Thoracic aorta endothelial cell (primary cell): ENCODE measurements at places on chromosomes 6 and 20. TPM values are rescaled to one million over a fixed set of nuclear protein-coding genes. Genes with fewer than 3 reads are reported as not detected.

Gene DAAM2
- total RNA-seq = under 0.01 and 0.07 TPM in 2 replicates

Gene SERPINB1
- 33.6 and 69.4 TPM in 2 replicates for total RNA-seq

Gene GPX5
- not detected in 2 replicates for total RNA-seq

Gene TFAP2D
- not detected in 2 replicates for total RNA-seq

Gene SLC22A7
- total RNA-seq = not detected in 2 replicates

Gene SAPCD1
- total RNA-seq = 0.66 and 1.6 TPM in 2 replicates

Gene HLA-DOA
- under 0.01 TPM in 1 of 2 replicates, not detected in the other for total RNA-seq

Gene DEFB124
- not detected in 2 replicates for total RNA-seq

Gene ULBP1
- 0.43 and 1.1 TPM in 2 replicates for total RNA-seq

Gene PDE7B
- 32.0 and 64.5 TPM in 2 replicates for total RNA-seq

Gene MUC21
- total RNA-seq = not detected in 2 replicates

Gene DEF6
- 0.13 and 0.65 TPM in 2 replicates for total RNA-seq

Gene PLG
- total RNA-seq = not detected in 2 replicates

Gene MACROD2
- 0.66 and 1.0 TPM in 2 replicates for total RNA-seq

Gene SPATA25
- 0.79 and 1.2 TPM in 2 replicates for total RNA-seq

Gene ANKS1A
- 12.4 and 14.5 TPM in 2 replicates for total RNA-seq

Gene DNPH1
- total RNA-seq = 30.5 and 51.6 TPM in 2 replicates

Gene GSTA3
- total RNA-seq = not detected in 2 replicates

Gene TRERF1
- 0.27 and 1.2 TPM in 2 replicates for total RNA-seq

Gene XKR7
- not detected in 2 replicates for total RNA-seq

Gene APOBEC2
- total RNA-seq = not detected in 2 replicates

Gene C6orf52
- total RNA-seq = not detected in 2 replicates

Gene BNIP5
- total RNA-seq = under 0.01 TPM in 1 of 2 replicates, not detected in the other

Gene RAET1G
- 0.27 and 0.43 TPM in 2 replicates for total RNA-seq

Gene ADGRF5
- 2.0 and 13.2 TPM in 2 replicates for total RNA-seq

Gene LBP
- under 0.01 TPM in 1 of 2 replicates, not detected in the other for total RNA-seq

Gene SUMO4
- total RNA-seq = 5.5 TPM in 2 replicates

Gene CDSN
- total RNA-seq = not detected in 2 replicates

Gene GRIK2
- not detected in 2 replicates for total RNA-seq

Gene PRDM13
- total RNA-seq = not detected in 2 replicates

Gene SIRPA
- 20.2 and 29.4 TPM in 2 replicates for total RNA-seq

Gene SLC35A1
- 15.7 and 18.2 TPM in 2 replicates for total RNA-seq

Gene CCR6
- not detected in 2 replicates for total RNA-seq

Gene FAM83C
- total RNA-seq = not detected in 2 replicates

Gene OGFR
- 33.2 and 43.6 TPM in 2 replicates for total RNA-seq

Gene AGER
- 0.27 and 0.36 TPM in 2 replicates for total RNA-seq

Gene SIRPD
- total RNA-seq = not detected in 2 replicates

Gene BMP5
- 1.7 TPM in 1 of 2 replicates, not detected in the other for total RNA-seq

Gene DNAH8
- total RNA-seq = 0.07 and 0.13 TPM in 2 replicates

Gene NHSL1
- 45.9 and 67.3 TPM in 2 replicates for total RNA-seq

Gene WFDC11
- not detected in 2 replicates for total RNA-seq
